ENCODE measurements at places on chromosomes 11 and 22.

DNA sequence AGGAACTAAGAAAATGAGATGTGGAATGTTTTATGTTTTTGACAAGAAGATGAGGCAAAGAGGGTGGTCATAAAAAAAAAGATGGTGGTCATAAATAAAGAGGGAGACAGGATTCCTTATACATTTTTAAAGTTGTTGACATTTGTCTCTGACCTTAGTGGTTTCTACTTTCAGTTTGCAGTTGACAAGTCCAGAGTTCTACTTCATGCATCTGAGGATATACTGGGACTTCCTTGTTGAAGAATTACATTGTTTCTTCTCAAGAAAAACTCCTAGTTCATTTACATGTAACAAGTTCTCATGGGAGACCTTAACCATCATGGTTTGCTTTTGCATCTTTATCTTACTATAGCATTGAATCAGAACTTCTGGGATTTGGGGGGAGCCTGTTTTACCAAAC is 1.2 kb downstream of the OR6X1 start:
- DNase-seq = no peak

DNA sequence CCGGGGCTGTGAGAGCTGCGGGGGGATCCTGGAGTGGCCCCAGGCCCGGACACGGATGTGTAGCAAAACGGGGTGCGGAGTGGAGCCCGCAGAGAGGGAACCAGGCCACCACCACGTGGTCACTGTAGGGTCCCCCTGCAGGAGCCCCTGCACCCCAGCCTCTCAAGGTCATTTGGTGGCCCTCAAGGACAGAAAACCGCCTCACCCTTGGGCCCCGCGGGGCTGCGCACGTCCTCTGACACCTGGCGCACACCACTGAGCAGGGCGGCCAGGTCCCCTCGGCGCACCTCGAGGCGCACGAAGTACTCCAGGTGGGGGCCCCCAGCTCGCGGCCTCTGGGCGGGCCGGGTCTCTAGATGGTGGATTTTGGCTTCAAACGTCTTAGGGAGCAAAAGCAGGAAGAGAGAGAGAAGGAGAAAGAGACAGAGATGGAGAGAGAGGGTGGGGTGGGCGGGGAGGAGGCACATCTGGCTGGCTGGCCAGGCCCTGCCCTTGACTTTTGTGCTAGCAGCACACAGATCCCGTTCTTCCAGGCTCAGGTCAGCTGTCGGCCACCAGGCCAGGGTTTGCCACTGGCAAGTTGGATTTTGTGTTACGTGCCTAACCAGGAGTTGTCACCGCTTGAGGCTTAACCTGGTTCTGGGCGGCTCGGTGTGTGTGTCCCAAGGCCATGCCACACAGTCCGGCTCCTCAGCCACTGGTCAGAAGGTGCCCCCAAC is 3.2 kb downstream of the TH start:
- DNase-seq = no peak

DNA sequence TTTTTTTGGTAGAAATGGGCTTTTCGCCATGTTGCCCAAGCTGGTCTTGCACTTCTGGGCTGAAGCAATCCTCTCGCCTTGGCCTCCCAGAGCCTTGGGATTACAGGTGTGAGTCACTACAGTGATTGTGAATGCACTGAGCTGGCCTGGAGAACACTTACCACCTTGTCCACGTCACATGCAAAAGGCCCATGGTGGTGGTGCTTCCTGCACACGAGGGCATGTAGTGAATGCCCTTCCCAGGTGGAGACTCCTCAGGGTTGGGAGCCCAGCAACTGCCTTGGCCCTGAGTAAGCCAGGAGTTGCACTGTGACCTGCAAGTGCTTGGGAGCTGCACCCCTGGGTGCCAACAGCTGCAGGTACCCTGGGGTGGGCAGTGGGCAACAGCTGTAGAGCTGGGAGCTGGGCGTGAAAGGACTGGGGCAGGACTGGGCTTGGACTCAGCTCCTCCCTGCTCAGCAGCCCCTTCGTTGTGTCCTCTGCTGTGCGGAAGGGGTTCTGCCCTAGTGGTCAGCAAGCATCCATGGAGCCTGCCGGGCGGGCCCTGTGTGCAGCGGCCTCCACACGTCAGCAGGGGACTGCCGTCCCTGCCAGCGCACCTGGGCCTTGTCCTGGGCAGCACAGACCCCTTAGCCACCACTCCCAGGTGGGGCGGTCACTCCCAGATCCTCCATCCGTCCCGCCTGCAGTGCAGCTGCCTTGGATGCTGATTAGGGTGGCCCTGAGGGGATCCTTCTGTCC is 9.3 kb upstream of the ADORA2A start:
- no peak for DNase-seq

GRCh38 chr11:72208281-72208680 is 8.3 kb upstream of the FOLR2 start:
- DNase-seq = no peak

DNA sequence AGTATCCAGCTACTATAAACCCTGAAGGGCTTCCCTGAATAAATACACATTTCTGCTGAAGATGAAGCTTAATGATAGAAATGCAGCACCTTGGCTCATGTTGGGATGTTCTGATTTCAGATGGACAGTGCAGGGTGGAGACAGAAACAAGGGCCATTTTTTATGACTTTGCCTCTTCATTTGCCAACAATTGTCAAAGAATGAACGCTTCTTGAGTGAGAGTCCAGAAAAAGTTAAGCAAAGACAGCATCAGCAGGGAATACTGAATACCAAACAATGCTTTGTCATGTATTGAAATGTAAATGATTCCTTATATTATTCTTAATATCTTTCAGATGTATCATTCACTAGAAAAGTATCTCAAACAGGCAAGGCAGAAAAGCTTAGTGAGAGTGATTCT is 84.9 kb downstream of the TRPC6 start:
- DNase-seq = no peak

DNA sequence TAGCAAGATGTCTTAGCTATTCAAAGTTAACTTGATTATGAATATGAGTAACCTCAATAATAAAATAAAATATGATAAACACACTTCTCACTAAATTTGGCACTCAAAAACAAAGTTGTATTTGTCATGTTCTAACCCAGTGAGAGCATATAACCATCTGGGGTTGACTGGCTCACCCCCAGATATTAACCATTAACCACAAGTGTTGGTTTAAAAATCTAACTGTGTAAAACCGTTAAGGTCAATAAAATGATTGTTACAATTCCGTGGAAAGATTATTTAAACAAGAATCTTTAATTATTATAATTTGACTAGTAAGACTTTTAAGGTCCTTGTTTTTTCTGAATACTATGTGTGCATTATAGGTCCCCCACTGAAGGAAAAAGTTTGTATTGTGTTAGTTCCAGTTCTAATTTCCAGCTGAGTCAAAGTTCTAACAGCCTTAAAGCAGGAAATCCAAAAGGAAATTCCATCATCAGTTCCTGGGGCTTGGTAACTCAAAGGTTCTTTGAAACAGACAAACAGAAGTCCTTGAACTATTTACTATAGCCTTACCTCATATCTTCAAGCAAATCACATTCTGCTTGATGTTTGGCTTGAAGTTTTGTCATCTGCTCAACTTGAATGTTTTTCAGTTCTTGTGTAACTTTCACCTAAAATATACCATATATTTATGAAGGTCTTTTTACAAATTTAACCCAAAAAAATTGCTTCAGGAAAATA is 2.5 kb downstream of the FCHSD2 start:
- no peak for DNase-seq

- DNase-seq = no peak
These were observed 442.7 kb downstream of the MIAT start for GRCh38 chr22:27099946-27100722.

Measured in NCI-H2227 treated with DMSO at 0.1 percent for 48 hours (cell line).